Stimulated activated CD4-positive, alpha-beta T cell treated with anti-CD3 and anti-CD28 coated beads, Interleukin-4, amount 100 ng/mL, for 1 hour (primary cell): ENCODE measurements at places on chromosomes 1 and 21.

GRCh38 chr1:222757646-222758268, 20.8 kb downstream of the FAM177B start:
- no peak for DNase-seq

DNA sequence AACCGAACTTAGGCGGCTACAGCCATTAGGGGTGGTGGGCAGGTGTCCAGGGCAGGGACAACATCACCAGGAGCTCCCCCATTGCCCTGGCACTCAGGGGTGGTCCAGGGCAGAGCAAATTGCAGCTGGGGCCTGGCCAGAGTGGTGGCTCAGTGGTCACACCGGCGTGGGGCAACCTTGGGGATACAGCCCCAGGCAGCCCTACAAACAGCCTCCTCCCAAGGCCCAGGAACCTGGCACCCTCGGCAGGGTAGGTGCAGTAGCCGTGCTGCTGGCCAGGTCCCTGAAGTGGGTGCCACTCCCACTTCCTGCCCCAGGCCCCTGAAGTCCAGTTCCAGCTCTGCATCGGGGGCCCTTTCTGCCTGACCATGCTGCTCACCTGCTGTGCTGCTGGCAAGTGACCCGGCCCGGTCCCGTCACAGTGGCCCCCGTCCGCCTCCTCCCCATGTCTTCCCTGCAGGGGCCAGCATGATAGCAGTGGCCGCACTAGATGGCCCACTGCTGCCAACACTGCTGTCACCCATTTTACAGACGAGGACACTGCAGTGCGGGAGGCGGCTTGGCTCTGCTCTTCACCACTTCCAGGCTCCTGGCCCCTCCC, 712.8 kb downstream of the MATN1 start:
- DNase-seq, result no peak

DNA sequence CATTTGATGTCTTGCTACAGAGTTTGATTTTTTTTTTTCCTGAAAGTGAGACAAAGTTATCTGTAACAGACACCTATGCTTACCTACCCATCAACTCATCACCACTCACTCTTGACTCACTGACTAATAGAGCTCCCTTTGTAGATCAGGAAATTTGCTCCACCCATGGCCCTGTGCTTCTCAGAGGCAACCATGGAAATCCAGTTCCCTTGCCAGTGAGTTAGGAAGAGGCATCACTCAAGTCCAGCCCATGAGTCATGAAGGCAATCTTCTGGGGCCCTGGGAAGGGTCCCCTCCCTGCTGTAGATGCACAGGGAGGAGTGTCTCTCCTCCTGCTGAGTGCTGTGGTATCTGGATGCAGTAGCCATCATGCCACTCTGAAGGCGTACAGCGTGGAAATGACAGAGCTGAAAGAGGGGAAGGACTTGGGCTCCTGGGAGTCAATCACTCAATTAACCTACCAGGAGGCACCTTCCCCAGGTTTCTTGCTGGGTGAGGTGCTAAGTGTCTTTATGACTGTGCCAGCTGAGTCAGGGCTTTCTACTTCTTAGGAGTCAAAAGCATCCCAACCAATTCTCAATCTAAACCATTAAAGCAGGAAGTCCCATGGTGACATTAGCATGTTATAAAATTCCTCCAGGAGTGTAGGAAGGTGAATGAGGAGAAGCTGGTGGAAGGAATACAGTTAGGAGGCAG, 56.1 kb downstream of the DNTTIP2 start:
- no peak for DNase-seq

DNA sequence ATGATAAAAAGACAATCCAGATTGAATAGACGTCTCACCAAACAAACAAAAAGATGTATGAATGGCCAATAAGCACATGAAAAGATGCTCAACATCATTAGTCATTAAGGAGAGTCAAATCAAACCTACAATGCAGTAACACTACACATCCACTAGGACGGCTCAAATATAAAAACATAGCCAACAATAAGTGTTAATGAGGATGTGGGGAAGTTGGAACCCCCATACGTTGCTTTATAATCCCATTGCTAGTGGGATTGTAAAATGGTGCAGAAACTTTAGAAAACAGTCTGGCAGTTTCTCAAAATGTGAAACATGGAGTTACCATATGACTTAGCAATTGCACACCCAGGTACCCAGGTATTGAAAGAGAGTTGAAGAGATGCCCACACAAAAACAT, 14.7 kb upstream of the IL24 start:
- no peak for DNase-seq

- no peak for DNase-seq
Measured at GRCh38 chr1:221363039-221363438, 378.9 kb downstream of the DUSP10 start.

- no peak for DNase-seq
Measured at GRCh38 chr1:114700036-114700600, 4.8 kb upstream of the AMPD1 start.

DNA sequence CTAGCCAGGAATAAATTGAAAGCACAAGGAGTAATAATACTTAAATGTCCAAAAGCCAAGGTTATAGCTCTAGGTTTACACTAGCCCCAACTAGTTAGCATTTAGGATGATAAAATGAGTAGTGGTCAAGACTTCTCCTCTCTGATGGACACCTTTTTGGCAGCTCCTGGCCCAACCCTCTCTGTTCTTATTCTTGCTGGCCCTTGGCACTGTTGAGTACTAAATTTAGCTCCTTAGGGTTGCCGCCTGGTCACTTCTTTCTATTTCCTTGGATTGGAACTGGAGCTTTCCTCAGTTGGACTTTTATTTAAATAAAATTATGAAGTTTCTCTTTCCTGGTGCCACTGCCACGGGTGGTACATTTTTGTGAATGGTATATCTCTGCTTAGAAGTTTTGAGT, 28.3 kb downstream of the ARID1A start:
- DNase-seq, result no peak

GRCh38 chr1:223269006-223269405, 95.0 kb downstream of the SUSD4 start:
- DNase-seq, result no peak

- DNase-seq, result no peak
Measured at GRCh38 chr21:45856442-45856841, 125.1 kb upstream of the COL6A1 start.

- no peak for DNase-seq
Measured at GRCh38 chr1:93969371-93969770, 60.1 kb upstream of the GCLM start.

DNA sequence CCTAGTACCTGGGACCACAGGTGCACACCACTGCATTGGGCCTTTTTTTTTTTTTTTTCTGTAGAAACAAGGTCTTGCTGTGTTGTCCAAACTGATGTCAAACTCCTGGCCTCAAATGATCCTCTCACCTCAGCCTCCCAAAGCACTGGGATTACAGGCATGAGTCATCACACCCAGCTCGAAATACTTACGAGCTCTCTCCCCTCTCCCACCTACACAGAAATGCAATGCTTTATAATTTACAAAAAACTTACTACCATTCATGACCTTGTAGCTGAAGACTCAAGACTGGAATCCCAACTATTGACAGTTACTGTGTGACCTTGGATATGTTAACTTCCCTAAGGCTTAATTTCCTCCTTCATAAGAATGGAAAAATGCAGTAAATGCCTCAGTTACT, 18.7 kb downstream of the FOXJ3 start:
- no peak for DNase-seq

- DNase-seq, result no peak
Measured at GRCh38 chr1:221527302-221527701, 214.6 kb downstream of the DUSP10 start.

- DNase-seq, result no peak
Measured at GRCh38 chr21:17542371-17543011, 29.6 kb downstream of the CXADR start.

- DNase-seq, result no peak
Measured at GRCh38 chr21:31088474-31088751, 50.1 kb upstream of the KRTAP19-8 start.

DNA sequence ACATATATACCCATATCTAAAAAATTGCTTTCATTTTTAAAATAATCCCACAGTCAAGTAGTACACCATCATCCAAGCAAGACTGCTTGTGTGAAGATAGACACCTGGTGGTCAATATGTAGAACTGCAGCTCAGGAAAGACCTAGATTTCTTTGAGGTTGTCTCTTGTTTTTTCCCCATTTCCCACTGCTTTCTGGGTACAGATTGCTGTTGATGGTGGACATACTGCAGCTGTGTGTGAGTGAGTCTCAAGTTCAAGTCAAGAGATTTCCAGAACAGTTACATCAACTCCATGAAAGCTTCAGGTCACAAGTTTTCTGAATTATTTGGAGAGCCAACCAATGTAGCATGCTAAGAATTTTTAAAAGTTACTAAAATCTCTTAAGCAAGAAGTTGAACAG, 306.4 kb downstream of the DUSP10 start:
- DNase-seq, result no peak

DNA sequence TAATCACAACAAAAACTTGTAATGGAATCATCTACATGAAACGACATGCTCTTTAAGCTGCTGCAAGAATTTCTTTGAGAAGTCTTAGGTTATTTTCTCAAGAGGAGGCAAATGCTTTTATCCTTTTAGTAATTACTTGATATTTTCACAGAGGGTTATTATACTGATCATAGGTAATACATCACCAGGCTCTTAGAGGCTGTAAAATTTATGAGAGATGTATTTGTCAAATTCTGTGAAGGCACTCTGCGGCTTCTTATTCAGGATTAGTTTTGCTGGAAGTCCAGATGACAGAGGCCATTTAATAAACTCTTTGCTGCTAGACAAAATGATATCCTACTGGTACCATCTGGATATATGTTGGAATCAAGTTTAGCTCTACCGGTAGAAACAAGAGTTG, 624.3 kb upstream of the BRINP3 start:
- no peak for DNase-seq

- DNase-seq, result no peak
Measured at GRCh38 chr1:230496451-230496850, 70.3 kb upstream of the PGBD5 start.

DNA sequence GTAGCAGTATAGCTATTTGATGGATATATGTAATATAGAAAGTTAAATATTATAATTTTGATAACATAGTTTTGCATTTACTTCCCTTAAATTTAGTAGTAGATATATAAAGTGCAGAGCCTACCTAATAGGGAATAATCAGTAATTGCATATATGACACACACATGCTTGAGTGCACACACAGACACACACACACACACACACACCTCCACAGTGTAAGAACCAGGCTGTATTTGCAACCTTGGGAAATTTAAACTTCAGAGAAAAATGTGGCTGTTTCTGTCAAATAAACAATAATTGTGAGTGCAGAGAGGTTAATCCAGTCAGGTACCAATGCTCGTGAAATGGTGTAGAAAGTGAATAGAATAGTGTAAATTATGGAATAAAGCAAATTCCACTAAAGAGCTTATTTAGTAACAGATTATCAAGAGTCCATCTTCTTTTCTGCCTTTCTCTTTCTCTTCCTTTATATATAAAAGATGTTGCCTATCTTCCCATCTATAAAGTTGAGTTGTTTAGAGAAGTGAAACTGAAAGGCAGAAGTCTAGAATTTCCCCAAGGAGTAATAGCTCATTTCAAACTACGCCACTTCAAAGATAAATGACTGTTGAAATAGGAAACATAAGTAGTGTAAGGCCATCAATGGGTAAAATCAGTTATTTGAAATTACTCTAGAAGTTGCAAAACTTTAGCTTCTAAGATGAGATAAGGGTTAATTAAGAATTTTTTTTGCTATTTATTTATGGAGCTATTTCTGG, 273.7 kb downstream of the SRGAP2C start:
- no peak for DNase-seq

DNA sequence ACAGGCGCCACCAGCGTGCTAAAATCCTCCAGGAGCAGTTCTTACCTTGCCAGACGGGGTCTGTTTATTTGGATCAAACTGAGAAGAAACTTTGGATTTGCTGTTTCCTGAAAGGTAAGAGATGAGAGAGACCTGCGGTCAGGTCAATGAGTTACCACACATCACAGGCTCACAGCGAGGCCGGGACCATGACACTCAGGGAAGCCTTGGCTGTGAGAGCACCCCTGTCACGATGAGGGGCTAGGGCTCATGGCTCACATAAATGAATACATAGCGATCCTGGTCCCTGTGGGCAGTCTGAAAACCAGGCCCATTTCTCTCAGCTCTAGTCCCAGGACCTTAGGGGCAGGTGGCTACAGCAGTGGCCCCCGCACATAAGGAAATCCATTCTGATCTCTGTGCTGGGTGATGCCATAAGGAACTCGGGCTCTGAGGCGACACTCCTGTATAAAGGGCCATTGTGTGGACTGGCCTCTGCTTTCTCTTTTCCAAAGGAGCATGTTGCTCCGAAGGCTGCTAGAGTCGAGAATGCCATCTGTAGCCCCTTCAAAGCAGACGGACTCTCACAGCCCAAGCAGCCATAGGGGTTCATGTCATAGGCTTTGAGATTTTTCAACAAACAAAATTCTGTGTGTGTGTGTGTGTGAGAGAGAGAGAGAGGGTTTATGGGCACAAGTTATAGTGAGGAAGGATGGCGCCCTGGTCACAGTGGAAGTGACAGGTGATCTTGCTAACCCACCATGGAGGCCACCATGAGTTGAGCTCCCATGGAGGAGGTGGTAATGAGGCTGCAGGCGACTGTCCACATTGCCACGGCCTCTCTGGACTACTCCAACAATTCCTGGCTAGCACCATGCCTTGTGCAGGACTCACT, 9.0 kb upstream of the SRM start:
- DNase-seq, result no peak

DNA sequence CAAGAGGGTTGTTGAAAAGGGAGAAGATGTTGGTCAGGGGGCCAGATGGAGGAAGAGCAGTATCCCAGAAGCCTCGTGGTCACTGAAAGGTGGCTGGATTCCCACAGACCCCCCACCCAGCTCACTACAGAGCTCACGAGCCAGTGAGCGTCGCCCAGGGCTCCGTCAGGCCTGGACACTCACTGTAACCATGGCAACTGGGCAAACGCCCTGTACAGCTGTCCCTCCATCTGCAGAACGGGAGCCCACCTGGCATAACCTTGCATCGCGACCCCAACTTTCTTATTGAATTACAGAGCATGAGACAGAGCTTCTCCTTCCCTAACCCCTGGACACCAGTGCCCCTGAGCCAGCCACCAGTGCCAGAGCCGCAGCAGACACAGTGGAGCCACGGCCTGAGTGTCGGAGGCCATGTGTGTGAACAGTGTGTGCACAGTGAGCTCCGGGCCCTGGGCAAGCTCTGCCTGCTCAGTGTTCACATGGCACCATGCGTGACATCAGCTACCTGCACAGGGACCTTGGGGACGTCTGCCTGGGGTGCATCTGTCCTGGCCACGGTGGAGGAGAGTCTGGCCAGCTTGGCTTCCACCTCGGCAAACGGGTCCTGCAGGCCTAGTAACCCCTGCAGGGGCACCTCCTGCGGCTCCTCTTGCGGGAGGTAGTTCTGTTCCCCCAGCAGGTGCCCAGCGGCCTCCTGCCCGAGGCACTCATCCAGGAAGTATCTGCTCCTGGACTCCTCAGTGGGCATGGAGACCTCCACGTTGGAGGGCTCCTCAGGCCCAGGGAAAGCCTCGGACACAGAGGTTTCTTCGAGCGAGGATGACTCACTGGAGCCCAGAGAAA, 25.9 kb upstream of the DDOST start:
- DNase-seq, result no peak

GRCh38 chr1:202181586-202181985, 12.0 kb upstream of the LGR6 start:
- no peak for DNase-seq

- DNase-seq, result no peak
Measured at GRCh38 chr1:55337801-55338447, 122.8 kb upstream of the USP24 start.
